ENCODE measurements at places on chromosomes 7 and 10.

DNA sequence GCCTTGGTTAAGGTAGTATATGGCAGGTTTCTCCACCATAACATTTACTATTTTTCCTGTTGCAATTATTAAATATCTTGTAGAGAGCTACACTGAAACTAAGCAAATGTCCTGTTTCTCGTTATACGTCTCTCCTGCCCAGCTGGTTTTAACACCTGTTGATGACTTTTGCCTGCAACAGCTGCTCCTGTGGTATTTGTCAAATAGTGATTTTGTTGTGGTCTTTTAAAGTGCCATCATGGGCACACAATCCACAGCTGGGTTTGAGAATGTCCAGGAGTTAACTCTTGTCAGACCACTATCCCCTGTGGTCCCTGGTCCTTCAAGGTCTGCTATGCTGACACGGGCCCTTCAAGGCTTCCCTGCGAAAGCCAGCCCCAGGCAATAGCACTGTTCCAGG lies 24.9 kb upstream of the SEC61G start:
- DNase-seq, result no peak

GRCh38 chr10:61942604-61943461 lies 41.3 kb downstream of the ARID5B start:
- DNase-seq, result no peak

DNA sequence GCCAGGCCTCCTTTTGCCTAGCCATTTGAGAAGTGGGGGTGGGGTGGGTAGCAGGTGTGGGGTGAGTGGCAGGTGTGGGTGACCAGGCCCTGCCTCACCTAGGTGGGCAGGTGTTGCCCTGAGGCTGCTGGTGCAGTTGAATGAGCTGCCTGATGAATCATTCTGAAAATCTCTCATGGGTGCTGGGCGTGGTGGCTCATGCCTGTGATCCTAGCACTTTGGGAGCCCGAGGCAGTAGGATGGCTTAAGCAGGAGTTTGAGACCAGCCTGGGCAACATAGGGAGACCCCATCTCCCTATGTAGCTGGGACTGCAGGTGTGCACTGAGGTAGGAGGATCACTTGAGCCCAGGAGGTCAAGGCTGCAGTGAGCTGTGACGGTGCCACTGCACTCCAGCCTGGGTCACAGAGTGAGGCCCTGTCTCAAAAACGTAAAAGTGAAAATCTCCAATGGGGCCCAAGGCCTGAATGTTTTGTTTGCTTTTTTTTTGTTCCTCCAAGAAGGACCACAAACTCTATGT lies 17.7 kb downstream of the TSPAN14 start:
- no peak for DNase-seq

GRCh38 chr7:137974766-137975165 lies 27.1 kb downstream of the CREB3L2 start:
- no peak for DNase-seq

DNA sequence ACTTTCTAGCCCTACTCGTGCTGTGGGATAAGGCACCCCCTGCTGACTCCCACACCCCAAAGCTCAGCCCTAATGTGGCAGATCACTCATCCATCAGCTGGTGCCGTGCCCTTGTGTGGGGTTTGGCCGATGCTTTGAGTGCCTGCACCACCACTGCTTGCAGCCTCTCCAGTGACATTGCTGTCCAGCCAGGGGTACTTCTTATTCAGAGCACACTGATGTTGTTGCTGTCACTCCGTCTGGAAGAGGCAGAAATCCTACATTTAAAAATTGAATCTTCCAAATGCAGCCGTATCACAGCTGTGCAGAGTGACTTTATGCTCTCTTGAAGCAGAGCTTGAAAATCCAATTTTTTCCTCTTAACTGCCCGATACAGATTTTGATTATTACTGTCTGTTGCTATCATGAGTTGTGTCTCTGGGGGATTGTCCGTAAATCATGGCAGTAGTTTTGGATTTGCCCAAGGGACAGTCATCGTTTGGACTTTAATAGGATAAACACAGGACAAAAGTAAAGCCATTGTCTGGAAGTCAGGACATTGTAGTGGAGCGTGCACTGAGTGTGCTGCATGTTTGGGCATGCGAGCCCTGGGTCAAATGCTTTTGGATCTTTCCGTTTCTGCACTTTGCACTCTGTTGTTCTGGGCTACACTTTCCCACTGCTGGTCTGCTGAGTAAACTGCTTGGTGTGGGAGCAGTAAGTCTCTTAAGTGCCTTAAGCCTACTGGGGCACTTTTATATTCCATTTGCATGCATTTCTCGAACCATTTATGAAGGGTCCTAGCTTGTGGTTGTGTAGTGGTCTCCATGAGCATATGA lies 128.2 kb downstream of the DOCK1 start:
- DNase-seq, result no peak

GRCh38 chr10:46520941-46521340 lies 35.5 kb downstream of the GPRIN2 start:
- DNase-seq, result no peak

GRCh38 chr10:128487517-128487916 lies 361.3 kb upstream of the MKI67 start:
- DNase-seq, result no peak

- no peak for DNase-seq
Observed at GRCh38 chr7:39714447-39715091, 91.2 kb downstream of the RALA start.

GRCh38 chr10:33234831-33235237 lies 99.6 kb downstream of the NRP1 start:
- no peak for DNase-seq

DNA sequence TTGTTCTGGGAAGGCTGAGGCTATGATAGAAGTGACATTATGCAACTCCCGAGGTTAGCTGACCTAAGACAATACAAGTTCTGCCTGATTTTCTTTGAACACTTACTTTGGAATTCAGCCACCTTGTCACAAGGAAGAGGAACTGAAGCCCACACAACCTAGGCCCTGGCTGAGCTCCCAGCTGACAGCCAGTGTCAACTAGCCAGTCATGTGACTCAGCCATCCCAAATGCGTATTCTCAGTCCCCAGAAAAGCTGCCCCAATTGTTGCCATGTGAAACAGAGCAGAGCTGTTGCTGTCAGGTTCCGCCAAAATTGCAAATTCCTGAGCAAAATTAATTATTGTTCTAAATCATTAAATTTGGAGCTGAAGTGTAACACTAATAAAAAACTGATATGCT lies 1010.0 kb downstream of the XPNPEP1 start:
- DNase-seq, result no peak

DNA sequence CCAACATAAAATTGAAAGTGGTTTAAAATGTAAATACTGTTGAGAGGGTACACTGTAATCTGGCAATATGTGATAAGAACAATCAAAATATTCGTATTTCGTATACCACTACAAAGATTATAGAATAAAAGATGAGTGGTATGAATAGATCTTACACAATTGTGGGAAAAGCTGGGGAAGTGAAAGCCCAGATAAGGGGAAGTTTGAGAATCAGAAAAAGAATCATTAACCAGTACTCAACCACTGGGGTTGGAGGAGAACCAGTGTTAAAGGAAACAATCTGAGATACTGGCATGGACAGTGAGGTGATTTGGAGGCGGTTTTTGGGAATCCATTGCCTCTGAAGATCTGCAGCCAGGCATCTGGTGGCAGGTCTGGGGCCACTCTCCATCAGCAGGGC lies 59.7 kb upstream of the CDK14 start:
- DNase-seq, result no peak

DNA sequence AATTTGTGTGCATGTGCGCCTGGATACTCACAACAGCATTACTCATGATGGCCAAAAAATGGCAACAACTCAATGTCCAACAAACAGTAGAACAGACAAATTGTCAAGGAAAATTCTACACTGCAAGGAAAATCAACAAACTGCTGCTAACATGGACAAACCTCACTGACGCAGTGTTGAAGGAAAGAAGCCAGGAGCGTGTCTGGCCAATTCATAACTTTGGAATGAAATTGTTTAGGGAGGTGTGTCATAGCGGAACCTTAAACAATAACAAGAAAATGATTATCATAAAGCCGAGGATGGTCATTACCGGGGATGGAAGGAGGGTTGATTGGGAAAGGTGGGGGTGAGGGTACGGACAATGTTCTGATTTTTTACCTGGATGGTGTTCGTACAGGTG lies 29.1 kb downstream of the ALOX5 start:
- no peak for DNase-seq

DNA sequence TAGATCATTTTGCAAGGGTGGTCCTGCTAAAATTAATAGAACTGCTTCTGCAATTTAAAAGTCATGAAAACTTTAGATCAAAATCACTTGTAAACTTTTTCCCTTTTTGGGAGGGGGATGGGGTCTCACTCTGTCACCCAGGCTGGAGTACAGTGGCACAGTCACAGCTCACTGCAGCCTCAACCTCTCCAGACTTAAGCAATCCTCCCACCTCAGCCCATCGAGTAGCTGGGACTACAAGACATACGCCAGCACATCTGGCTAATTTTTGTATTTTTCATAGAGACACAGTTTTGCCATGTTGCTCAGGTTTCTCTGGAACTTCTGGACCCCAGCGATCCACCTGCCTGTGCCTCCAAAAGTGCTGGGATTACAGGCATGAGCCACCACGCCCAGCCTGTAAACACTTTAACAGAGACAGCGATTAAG lies 79.7 kb downstream of the LRRC17 start:
- DNase-seq, result no peak

- DNase-seq, result no peak
Observed at GRCh38 chr10:110694820-110695538, 50.8 kb downstream of the RBM20 start.

GRCh38 chr10:50437248-50437647 lies 185.9 kb upstream of the ASAH2 start:
- no peak for DNase-seq

DNA sequence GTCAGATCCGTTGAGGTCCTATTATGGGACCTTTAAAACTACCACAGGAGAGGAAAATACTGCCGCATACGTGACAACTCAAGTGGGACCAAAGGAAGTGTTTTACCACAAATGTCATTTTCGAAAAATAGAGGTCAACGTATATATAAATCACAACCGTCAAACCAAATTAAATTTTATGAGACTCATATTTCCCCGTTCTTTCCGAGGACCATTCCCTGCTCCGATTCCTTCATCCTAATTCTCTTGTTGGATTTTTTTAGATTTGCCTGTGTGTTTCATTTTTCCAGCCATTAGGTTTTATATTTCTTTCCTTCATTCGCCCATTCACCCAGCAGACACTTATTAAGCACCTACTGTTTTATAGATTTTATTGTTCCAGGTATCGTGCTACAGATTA lies 583.9 kb upstream of the FOXK1 start:
- no peak for DNase-seq

DNA sequence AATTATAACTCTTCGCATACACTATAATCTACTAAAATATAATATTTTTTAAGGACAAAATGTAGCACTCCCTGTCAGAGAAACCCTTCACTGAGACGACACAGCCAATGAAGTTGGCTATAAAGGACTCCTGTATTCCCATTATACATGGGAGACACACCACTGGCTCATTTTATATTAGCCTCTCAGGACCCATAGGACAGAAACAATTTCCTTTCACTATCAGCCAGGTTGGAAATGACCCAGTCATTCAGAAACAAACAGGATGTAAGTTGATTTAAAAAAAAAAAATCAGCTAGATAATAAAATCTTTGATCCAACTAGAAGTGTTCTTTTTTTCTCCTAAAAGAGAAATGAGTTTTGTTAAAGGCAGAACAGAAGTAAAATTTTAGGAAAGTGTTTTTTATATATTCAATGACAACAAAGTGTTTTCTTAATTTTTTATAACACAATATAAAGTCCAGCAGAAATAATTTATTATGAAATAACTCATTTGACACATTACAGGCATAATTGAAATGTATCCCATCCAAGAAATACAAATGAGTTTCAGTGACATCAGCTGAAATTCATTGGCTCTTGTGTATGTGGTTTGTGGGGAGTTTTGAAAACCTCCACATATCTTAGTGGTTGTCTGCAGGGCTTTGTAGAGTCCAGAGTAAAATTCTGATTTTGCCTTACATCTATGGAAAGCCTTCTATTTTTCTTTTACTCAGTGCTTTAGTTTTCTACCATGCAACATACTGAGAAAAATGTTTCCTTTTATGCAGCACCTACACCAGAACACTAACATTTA lies 64.1 kb downstream of the CTTNBP2 start:
- no peak for DNase-seq

- DNase-seq, result no peak
Observed at GRCh38 chr10:127968027-127968441, 61.1 kb downstream of the PTPRE start.

DNA sequence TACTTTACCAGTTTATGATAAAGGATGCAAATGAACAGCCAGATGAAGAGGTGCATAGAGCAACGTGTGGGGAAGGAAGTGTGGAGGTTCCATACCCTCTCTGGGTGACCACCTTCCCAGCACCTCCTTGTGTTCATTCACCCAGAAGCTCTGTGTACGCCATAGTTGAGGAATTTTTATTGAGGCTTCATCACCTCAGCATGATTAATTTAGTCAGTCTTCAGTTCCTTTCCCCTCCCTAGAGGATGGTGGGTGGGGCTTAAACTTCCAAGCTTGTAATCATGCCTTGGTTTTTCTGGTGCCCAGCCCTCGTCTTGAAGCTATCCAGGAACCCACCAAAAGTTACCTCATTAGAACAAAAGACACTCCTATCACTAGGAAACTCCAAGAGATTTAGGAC lies 162.7 kb downstream of the PLCE1 start:
- DNase-seq, result no peak

DNA sequence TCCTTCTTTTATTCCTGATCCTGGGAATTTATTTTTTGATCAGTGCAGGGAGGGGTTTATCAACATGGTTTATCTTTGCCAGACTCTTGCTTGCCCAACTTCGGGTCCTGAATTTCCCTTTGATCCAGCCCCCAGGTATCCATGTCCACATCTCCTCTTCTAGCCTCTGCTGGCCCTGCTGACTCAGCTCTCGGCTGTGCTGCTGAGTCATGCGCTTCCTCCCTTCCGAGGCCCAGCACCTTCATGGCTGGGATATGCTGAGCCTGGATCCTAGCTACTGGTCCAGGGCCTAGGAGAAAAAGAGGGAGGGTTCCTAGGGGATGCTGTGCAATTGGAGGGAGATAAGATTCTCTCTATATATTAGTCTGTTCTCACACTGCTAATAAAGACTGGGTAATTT lies 380.7 kb upstream of the SHH start:
- DNase-seq, result no peak

DNA sequence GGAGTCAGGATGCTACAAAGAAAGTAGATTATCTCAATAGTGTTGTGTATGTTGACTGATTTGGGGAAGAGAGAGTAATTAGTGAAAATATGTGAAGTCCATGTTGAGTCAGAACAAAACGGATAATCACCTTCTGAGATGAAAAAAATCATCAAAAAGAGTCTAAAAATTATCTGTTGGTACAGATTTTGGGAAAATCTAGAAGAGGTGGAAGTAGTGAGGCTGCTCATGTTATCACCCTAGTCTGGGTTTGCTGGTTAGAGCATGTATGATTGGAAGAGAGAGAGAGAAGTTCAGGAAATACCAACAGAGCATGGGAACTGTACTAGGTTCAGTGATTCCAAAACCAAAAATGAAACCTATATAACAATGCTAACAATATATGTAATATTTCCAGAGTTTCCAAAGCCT lies 12.3 kb downstream of the RPA3 start:
- no peak for DNase-seq

Measured in GM12864 (cell line).